ENCODE measurements at places on chromosomes 6 and 20.

- no peak for DNase-seq
These were observed 11.2 kb downstream of the MED20 start for GRCh38 chr6:41909727-41910126.

GRCh38 chr6:5809450-5809849, 197.3 kb downstream of the NRN1 start:
- DNase-seq = no peak

DNA sequence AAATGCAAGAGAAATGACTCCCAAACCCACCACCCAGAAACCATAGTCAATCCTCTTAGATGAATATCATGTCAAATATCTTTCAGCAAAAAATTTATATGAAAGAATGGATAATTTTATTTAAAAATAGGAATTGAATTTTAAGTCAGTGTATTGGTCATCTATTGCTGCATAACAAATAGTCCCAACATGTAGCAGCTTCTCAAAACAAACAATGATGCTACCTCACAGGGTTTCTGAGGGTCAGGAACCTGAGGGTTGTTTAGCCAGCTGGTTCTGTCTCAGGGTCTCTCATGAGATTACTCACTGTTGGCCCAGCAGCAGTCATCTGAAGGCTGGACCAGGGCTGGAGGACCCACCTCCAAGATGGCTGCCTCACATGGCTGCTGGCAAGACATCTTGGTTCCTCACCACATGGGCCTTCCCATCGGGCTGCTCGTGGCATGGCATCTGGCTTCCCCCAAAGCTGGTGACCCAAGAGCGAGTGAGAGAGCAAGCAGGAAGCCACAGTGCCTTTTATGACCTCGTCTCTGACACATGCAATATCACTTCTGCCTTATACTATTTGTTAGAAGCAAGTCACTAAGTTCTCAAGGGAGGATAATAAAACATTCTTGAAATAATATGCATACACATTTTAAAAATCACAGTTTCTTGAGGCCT, 36.3 kb downstream of the BANF2 start:
- DNase-seq = no peak

DNA sequence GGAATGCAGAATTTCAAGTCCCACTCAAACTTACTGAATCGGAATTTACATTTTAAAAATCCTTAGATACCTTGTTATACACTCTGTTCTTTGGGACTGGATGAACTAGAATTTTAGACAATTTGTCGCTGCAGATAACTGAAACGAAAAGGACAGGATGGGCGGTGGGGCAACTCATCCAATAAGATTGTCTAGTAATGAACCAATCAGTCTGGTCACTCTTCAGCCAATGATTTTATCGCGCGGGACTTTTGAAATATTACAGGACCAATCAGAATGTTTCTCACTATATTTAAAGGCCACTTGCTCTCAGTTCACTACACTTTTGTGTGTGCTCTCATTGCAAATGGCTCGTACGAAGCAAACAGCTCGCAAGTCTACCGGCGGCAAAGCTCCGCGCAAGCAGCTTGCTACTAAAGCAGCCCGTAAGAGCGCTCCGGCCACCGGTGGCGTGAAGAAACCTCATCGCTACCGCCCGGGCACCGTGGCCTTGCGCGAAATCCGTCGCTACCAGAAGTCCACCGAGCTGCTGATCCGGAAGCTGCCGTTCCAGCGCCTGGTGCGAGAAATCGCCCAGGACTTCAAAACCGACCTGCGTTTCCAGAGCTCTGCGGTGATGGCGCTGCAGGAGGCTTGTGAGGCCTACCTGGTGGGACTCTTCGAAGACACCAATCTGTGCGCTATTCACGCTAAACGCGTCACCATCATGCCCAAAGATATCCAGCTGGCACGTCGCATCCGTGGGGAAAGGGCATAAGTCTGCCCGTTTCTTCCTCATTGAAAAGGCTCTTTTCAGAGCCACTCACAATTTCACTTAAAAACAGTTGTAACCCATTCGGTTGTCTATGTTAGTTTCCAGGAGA, 41.9 kb upstream of the HFE start:
- DNase-seq = peak; percentile 51

GRCh38 chr6:100892693-100893092, 11.6 kb upstream of the ASCC3 start:
- no peak for DNase-seq

DNA sequence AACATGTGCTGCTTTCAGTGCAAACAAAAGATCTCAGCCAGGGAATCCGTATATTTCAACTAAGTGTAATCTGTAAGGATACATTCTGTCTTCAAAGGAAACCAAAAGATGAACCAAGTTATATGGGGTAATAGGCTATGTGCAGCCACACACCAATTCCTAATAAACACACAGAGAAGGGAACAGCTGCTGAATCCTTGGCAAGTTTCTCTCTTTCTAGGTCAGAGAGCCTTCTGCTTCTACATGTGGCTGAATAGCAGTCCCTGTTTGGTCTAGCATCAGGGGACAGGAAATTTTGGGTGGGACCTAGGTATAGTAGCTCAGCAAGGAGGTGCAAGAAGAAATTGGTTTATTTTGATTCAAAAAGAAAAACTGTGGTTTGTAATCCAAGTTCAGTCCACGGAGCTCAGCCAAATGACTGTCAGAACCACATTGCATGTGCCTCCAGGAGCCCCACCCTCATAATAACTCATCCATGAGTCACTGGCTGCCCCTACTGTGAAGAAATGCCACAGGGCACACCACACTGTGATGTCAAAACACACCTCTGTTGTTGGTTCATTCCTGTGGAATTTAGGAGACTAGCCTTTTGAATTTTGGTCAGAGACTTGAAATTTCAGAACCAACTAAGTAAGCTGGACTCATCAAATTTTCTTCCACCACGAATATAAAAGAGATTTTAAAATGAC, 21.1 kb downstream of the SPTLC3 start:
- no peak for DNase-seq

GRCh38 chr20:33589059-33589458, 73.1 kb upstream of the C20orf144 start:
- no peak for DNase-seq

DNA sequence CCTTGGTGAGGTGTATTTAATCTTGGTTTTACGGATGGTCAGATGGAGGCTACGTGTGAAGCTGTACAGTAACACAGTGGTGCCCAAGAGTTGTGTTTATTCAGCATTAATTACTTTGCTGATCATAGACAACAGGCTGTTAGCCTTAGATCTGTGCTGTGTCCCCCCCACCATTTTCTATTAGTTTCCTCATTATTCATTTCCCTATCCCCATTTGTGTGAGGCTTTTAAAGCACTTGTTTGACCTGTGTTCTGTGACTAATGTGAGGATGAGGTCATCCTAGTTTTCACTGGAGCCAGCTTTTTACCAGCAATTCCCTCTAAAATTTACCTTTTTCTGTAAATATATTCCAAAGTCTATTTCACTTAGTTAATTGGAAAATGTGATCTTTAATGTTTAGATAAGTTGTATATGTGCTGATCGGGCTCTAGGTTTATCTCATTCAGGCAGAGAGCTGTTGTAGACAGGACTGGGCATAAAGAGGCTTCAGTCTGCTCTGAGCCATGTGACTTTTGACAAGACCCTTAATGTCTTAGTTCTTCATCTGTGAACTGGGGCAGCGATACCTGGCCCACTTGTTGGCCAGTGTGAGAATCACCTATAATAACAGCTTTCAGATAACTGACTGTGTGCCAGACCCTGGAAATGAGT, 8.4 kb downstream of the MAPRE1 start:
- DNase-seq = no peak

DNA sequence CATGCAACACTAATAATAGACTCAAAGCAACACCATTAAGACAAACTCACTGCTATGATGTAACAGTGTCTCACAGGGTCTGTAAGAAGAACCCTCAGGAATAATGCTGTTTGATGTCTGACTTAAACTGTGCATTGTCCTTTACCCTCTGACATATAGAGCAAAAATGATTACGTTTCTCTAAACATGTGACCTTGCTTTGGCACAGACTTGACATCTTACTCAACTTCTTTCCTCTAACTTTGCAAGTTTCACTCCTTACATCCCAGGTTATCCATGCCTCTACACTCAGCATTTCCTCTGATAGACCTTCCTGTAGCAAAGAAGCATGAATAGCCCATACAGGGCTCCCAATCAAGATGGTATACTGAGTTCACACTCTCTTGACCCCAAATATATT, 252.7 kb downstream of the UST start:
- DNase-seq = no peak

GRCh38 chr6:1906014-1906413, 296.3 kb downstream of the FOXC1 start:
- no peak for DNase-seq

DNA sequence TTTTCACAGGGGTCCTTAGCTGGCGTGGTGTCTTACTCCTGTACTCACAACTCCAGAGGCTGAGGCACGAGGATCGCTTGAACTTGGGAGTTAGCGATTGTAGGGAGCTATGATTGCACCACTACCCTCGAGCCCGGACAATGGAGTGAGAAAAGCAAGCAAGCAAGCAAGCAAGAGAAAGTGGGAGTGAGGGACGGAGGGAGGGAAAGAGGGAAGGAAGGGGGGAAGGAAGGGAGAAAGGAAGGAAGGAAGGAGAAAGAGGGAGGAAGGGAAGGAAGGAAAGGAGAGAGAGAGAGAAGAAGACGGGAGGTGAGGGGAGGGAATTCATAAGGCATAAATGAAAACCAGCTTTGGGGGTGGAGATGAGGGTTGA, 120.5 kb downstream of the TRIM27 start:
- no peak for DNase-seq

DNA sequence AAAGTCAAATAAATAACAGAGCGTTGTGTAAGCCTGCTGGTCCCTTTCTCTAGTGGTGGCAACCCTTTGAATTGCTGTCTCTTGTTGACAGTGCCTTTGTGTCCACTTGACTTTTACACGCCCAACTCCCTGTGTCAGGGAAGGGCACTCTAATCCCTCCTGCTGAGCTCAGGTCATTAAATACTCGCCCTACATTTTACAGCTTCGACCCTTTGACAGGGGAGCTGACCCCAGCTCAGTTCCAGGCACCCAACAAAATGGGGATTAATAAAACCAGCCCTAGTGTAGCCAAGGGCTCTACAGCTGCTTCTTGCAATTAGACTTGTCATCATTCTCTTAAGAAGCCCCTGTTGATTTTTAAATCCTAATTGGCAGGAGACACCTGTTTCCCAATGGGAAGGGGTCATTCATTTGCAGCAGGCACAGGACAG, 308.2 kb downstream of the EYA4 start:
- no peak for DNase-seq

DNA sequence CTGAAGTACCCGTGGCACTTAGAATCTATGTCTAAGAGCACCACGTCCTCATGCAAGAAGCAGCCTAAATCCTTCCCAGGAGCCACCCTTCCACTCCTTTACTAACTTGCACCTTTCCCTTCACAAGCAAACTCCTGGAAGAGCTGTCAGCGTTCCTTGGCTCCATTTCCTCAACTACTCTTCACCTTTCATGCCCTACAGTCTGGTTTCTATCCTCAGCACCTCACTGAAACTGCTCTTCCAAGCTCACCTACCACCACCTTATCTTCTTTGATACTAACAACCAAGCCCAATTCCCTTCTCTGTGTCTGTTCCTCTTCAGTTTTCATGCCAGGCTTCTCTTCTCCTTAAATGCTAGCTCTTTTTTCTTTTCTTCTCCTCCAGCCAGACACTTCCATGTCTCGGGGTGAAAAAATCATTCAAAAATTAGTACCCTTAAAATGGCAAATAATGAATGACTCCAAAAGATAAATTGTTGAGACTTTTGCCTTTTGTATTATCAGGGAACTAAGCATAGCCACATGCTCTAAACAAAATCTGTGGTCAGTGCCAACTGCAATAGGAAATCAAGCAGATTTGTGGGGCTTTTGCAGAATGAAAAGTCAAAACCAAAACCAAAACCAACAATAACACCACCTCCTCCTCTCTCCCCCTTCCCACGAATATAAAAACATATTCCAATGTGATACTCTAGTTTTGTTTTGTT, 149.6 kb upstream of the KCNK16 start:
- no peak for DNase-seq

- no peak for DNase-seq
These were observed 75.4 kb downstream of the ARHGAP18 start for GRCh38 chr6:129634411-129635230.

DNA sequence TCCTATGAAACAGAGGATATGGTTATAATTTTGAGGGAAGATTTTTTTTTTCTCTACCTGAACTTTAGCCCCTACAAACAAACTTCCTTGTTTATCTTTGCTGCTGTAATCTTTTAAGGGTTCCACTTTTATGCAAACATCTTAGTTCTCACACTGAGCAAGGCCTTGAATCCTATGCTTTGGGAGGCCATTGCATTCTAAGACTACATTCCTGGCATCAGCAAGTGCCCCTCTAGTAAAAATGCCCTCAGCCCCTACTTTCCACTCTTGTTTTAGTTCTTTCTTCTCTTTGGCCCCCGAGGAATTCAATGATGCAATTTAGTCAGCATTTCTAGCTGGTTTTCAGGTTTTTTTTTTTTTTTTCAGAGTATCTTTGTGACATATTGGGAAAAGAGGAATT, 8.1 kb upstream of the AHI1 start:
- DNase-seq = no peak

- no peak for DNase-seq
These were observed 10.5 kb upstream of the PLN start for GRCh38 chr6:118537574-118537973.

DNA sequence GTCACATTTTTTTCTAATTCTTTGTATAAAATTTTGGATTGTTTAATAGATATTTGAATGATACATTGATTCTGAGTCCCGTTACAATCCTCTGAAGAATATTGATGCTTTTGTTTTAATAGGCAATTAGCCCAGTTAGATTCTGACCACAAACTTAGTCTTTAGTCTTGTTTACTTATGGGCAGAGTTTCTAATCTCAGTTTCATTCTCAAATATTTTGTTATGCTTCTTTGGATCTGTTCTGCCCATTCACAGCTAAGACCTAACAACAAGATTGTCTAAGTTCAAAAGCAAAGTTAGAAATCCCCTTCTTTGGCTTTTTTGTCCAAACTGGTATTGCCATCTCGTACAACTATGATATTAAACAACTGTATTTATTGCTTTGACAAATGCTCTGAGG, 58.0 kb downstream of the TBXT start:
- DNase-seq = no peak

- DNase-seq = no peak
These were observed 483.4 kb upstream of the IRAK1BP1 start for GRCh38 chr6:78383968-78384367.

DNA sequence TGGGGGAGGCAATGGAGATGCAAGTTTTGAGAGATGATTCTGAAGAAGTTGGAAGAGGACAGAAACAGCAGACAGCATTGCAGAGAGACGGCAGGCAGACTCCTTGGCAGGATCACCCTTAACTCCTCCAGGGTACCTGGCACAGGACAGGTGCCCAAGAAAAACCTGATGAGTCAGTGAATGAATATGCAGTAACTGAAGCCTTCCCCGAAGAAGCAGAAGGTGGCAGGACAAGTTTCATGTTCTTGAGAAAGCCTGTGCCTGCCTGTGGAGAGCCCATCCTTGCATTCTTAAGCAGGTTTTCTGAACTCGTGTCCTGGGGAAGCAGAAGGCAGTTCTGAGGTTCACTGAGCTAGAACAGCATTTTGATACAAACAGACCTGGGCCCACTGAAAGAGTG, 79.6 kb upstream of the SASH1 start:
- no peak for DNase-seq

Measured in activated effector memory CD4-positive, alpha-beta T cell treated with Interleukin-2 at 50 U/mL for 16 hours (primary cell).